ENCODE measurements at places on chromosomes 12 and 14.
A peak's percentile ranks its signal among the peaks of the same experiment; 100 is the strongest.

- DNase-seq, result no peak
Observed at GRCh38 chr14:56555921-56556570, 23.6 kb upstream of the TMEM260 start.

GRCh38 chr12:47095446-47096236 lies 15.9 kb upstream of the AMIGO2 start:
- DNase-seq, result no peak

DNA sequence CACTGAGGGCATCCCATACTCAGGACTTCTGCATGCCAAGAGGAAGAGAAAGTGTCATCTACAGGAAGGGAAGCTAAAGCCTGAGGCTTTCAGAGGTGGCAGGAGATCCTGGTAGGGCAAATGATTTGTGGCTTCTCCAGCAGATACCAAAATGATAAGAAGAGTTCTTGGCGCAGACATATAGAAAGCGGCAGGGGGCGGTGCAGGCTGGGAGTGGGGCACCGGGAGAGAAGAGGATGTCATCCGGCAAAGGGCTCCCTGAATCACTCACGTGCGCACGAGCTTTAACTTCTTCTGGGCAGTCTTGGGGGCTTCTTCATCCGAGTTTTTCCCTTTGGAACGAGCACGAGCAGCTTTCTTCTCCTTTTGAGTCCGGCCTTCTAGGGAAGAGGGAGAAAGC lies 5.2 kb upstream of the ACRBP start:
- no peak for DNase-seq

GRCh38 chr12:76518699-76519098 lies 40.9 kb downstream of the OSBPL8 start:
- DNase-seq, result no peak

DNA sequence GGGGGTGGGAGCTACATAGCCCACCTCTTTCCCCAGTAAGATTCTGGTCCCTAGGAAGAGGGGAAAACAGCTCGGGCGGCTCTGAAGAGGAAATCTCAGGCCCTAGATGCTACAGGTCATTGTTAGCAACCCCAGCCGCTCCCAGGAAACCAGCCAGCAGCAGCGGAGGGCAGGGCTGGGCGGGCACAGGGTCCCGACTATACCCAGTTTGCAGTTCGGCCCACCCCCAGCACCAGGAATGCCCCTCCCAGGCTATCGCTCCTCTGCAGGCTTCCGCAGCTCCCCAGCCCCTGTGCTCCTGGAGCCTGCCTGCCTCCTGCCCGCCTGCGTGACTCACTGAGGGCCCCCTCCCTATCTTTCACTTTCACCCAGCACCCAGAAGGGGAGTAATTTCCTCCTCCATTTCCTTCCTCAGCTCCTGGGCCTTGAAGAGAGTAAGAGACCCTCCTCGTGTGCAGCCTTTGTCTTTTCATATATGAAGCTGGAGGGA lies 27.2 kb upstream of the PNMA1 start:
- DNase-seq, result peak; percentile 81

DNA sequence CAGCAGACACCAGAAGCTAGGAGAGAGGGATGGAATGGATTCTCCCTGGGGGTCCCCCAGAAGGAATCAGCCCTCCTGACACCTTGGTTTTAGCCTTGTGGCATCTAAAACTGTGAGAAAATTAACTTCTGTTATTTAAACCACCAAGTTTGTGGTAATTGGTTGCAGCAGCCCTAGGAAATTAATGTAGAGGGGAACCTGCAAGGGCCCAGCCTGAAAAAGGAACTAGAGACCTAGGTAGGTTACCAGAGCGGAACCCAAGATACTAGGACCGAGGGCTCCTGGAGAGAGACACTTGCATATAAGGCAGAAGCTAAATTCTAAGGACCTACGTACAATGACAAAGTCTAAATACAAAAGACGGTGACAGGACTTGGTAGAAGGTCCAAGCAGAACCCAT lies 8.1 kb upstream of the DENND5B start:
- no peak for DNase-seq

DNA sequence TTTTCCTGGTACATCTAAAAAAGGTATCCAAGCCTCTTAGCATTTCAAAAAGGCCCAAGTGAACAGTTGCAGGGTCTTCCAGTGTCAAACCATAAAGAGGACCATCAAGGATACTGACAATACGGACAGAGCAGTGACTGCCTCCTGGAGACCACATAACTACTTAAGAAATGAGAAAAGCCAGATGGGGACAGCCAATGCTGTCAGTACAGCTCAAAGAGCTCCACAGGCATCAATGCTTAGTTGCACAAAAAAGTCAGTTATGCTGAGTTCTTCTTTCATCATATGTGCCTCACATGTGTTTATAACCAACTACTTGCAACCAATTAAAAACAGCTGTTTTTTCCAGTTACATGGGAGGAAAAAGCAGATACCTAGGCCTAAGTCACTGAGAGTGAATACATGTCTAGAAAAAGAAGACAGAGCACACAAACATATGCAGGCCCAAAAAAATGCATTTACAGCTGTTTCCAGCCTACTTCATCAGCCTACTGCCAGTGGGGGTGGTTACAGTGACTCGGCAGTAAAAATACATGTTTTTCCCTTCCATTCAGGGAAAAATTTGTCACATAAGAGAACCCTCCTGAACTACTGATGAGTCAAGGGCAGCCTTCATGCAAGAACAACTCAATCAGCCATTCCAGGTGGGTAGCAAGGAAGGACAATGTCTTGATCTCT lies 84.0 kb downstream of the DCAF5 start:
- no peak for DNase-seq

DNA sequence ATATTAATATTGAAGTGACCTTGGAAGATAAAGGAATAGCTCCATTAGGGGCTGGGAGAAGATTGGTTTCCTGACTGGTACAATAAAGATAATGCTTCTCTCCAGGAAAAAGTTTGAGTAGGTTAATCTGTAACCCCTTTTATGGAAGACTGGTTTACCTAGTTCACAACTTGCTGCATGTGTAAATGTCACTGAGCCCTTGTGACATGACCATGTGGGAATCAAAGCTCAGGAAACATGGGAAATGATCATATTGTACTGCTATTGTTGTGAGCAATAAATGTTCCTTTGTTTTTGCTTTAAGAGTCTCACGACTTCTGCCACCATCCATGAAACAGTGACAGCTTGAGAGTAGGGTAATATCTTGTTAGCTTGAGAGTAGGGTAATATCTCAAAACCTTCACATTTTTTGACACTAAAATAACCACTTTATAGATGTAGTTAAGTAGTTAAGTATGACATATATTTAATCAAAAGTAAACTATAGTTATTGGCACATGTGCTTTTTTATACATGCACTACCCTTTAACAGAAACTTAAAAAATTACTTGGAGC lies 1338.6 kb downstream of the FSCB start:
- DNase-seq, result no peak

- no peak for DNase-seq
Observed at GRCh38 chr12:122850695-122851350, 15.6 kb downstream of the HIP1R start.

DNA sequence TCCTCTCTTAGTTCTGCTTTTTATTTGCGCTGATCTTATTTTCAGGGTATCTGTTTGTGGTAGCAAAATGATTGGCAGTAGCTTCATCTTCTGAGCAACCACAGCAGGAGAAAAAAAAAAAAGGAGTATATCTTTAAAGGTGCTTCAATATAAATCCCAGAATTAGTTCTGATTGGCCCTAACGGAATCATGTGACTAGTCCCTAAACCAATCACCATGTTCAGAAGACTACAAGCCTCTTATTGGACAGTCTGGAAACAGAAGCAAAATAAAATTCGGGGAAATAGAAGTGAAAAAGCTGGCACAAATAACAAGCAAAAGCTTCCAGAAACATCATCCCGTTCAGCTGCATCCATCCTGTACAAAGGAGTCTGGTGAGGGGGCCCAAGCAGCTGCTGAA lies 49.9 kb upstream of the PTPRO start:
- no peak for DNase-seq

DNA sequence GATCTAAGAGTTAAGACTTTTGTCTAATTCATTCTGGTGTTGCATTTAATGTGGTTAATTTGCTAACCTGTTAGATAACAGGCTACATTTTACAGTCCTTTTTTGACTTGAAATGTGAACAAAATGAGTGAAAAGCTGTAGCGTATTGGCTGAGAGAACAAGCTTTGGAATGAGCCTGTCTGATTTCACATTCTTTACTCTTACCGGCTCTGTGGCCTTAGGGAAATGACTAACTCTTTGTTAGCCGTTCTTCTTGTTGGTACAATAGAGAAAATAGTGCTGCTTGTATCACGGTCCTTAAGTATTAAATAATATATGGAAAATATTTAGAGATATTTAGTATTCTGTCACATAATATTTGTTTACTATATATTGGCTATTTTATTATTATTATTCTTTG lies 1.9 kb downstream of the MNAT1 start:
- DNase-seq, result no peak

DNA sequence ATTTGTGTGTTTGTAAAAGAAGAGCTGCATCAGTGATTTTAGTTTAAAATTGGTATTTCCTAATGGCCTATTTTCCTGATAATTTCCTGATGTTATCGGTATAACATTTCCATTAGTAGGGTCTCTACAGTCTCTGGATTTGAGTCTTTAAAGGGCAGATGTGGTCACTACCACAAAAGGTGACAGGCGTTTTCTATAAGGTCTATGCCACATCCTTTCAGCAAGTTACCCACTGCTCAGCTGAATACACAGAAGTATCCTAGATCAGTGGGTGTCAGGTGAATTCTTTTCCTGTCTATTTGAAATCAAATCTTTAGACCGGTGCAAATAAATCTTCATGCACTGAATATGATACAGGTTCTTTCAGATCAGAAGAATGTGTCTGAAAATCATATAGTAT lies 90.2 kb downstream of the LIN7A start:
- no peak for DNase-seq

- no peak for DNase-seq
Observed at GRCh38 chr12:82069931-82070514, 288.2 kb downstream of the CCDC59 start.

All from activated CD4-positive, alpha-beta T cell treated with anti-CD3 and anti-CD28 coated beads, Interleukin-2, amount 10 ng/mL, durations not matched to agents 7 days and 5 days (primary cell).